ENCODE measurements at places on chromosomes 1 and 21.

DNA sequence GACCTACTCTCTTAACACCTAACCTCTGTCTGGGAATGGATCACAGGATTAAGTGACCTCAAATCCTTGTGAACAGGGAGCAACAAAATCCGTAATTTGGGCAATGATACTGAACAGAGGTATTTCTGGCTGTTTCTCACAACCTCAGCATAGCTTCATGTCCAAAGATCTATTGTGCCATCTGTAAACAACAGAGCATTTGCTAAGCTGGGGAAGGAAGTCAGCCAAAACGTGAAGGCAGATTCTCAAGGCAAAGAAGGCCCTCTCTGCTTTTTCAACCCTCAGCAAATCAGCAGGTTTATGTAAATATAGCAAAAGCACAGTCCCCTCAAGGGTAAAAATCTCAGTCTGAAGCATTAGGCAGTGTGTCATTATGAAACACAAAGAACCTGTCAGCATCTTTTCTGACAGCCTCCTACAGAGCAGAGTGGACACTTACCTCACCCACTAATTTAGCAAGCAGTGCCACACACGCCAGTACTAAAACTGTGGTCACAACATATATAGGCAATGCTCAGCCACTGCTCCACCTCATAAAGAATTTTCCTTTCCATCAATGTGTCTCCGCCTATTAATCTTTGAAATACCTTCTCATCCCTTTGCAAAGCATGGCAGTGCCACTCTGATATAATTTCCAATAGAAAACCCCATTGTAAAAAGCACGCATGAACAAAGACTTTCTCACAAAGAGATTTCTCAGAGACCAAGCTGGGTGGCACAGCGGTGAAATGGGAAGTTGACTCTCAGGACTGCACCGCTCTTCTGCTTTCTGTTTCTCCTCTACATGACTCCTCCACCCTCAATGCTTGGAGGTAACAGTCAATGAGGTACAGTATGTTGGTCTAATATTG is 188.0 kb downstream of the RERE start:
- DNase-seq: no peak

- DNase-seq: no peak
Measured at GRCh38 chr1:99347041-99347684, 82.9 kb downstream of the PLPPR4 start.

DNA sequence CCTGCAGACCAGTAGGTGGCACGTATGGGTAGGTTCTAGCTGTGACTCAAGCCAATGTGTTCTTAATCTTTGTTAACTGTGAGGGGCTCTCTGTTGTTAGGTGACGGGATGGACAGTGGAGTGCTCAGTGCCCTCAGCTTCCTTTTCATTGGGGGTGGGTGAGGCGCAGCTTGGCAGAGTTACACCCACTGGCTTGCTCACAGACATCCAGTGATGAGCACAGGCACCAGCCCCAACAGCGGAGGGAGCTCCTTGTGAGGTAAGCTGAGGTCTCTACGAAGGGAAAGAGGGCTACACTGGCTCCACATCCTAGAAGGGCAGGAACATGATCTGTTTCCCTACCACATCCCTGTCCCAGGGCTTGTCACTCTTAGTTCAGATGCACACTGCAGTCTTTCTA is 871.3 kb downstream of the LRRIQ3 start:
- DNase-seq: no peak

DNA sequence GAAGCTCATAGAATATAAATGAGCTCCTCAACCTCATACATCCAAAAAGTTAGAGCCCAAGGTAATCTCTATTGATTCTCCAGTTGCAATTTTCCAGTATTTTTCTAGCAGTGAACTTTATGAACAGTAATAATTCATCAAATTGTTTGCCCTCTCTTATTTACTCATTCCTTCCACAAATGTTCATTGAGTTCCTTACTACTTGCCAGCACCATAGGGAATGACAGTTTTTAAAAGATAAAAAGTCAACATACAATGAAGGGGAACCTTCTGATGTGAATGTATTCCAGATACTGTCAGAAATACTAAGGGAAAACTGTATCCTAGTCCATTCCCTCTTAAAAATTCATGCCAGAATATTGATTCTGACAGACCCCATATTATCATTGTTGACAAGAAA is 277.0 kb upstream of the C1orf87 start:
- DNase-seq: no peak

GRCh38 chr1:32107742-32108661 is at the start of gene KPNA6:
Gene KPNA6, plus strand, starts transcription at chr1:32108056. Its CDS starts 75 bp downstream, at chr1:32108131.
- peak; percentile 92 for DNase-seq

DNA sequence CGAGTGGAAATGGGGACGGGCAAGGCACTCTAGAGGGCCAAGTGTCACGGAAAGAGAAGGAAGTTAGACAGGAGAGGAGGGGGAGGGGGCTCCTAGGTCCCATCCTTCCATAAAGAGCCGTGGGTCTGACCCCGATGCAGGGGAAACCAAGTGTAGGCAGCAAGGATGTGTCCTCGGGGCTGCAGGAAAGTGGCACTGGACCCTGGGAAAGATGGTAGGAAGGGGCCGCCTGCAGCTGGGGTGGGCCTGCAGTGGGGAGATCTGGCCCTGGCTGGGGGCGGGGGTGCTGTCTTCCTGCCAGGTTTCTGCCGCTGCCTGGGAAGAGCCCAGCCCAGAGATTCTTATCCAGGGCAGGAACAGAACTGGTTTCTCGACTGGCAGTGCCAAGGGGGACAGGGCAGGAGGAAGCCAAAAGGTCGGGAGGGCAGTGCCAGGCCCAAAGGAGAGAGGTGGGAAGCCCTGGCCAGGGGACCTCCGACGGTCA is 12.9 kb downstream of the CRABP2 start:
- no peak for DNase-seq

DNA sequence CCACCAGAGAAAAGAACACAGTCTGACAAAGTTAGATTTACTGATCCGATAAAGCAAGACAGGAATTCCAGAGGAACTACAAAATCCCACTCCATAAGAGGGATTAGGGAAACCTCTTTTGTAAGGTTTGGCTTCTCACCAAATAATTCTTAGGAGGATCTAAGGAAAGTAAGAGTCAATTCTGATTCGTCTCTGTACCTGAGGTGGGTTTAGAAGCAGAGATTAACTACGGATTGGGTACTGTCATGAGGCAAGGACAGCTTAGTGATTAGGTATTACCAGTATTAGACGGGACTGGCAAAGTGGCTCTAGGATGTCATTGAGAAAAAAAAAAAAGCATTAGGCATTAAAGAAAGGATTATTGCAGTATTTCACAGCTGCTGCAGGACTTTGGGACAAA is 371.7 kb upstream of the BRINP3 start:
- DNase-seq: no peak

- DNase-seq: no peak
Measured at GRCh38 chr21:25733859-25734653, 648 bp downstream of the ATP5PF start.

GRCh38 chr1:91784191-91784590 is 101.8 kb downstream of the TGFBR3 start:
- DNase-seq: no peak

- DNase-seq: no peak
Measured at GRCh38 chr1:117180147-117180967, 30.4 kb downstream of the VTCN1 start.

DNA sequence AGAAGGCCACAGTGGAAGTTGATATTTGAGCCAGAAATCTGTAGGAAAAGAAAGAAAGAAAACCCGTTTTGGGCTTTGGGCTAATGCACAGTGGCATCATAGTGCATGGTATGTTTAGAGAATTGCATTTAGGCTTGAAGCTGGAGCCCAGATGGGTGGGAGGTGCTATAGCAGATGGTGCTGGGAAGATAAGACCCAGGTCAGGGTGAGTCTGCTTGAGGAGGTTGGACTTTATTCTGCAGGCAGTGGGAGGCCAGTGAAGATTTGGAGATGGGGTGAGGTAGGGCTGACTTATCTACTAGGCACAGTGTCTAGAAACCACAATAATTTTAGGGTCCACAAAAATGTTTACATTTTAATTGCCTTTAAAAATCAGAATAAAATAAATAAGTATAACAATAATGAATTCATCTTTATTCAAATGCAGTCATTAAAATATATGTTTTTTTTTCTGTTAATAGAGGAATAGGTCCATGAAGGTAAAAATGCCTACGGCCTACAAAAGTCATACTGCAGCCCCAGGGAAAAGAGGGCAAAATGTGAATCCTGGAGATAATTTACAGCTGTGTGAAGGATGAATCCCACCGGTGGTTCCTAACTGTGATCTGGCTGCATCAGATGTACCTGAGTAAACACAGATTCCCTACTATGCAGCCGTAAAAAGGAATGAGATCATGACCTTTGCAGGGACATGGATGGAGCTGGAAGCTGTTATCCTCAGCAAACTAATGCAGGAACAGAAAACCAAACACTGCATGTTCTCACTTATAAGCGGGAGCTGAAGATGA is 8.7 kb downstream of the DNAJC6 start:
- no peak for DNase-seq

DNA sequence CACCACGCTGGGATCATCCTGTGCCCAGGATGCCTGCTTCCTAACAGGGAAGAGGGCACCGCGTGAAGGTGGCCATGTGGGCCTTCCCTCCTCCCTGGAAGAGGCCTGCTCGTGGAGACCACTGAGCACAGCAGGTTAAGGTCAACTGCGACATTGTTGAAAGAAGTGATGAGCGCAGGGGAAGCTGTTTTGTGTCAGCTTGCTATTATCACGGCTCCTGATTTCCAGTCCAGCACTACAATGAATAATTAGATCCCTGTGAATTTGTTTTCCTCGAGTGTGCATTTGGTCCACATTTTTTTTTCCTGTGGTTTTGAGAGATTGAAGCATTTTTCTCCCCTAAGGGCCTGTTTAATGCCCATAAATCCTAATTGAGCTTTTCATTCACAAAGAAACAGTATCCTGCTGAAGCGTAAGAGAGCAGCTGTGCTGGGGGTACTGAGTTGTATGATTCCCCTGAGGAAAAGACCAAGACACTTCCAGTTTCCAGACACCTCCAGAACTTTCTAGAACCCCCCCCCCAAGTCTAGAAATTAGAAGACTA is 204.9 kb downstream of the KCNJ6 start:
- DNase-seq: peak; percentile 49

DNA sequence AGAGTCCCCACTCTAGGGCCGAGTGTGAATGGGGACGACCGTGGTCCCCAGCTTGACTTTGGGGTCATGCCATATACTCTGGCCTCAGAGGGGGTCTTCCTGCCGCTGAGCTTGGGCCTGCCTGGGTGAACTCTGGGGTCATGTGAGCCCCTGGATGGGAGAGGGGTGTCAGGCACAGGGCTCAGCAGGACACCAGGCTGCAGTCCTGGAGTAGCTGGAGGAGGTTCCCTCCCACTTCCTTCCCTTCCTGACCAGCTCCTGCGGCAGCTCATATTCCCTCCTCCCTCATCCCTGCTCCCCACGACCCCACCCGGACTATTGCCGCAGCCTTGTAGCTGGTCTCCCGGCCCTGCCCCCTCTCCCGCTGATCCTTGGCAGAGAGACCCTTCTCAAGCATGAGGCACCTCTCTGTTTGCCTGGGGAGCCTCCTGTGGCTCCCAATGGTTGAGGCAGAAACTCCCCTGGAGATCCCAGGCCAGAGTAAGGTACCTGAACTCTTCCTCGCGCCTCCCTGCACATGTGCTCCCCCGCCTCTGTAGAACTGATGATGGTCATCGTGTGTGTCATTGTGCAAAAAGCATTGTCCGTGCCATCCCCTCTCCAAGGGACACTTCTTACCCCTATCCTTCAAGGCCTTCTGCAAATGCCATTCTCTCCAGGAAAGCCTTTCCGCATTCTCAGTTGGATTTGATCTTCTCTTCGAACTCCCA is 1.8 kb downstream of the TNFRSF1B start:
- DNase-seq: no peak

DNA sequence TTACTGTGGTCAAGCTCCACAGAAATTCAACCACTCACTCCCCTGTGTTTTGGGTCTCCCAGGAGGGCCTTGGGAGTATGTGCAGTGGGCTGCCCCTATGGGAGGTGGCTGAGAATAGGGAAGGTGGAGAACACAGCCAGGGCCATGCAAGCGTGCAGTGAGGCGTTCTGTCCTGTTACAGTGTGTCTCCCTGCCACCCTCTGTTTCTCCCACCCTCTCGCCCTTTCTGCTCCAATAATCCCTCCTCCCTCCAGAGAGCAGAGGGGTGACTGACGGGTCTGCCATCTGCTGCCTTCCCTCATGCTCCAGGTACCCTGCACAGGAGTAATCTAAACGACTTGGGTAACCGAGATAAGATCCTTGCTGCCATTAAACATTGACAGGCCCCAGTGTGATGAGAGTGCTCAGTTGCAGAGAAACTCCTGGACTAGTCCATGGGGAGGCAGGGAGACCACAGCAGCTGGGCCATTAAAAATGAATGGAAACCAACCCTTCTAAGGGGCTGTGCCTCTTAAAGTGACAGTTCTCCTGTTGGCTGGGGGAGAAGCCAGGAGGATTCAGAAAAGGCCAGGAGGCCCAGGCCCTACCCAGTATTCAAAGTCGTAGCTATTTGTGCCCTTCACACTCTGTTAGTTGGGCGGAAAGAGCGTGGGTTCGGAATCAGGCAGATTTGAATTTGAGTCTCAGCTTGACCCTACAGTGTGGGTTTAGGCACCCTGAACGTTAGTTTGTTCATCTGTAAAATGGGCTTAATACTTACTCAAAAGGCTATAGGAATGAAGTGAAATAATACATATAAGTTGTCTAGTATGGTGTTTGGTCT is 22.4 kb upstream of the BTG2 start:
- DNase-seq: peak; percentile 26

DNA sequence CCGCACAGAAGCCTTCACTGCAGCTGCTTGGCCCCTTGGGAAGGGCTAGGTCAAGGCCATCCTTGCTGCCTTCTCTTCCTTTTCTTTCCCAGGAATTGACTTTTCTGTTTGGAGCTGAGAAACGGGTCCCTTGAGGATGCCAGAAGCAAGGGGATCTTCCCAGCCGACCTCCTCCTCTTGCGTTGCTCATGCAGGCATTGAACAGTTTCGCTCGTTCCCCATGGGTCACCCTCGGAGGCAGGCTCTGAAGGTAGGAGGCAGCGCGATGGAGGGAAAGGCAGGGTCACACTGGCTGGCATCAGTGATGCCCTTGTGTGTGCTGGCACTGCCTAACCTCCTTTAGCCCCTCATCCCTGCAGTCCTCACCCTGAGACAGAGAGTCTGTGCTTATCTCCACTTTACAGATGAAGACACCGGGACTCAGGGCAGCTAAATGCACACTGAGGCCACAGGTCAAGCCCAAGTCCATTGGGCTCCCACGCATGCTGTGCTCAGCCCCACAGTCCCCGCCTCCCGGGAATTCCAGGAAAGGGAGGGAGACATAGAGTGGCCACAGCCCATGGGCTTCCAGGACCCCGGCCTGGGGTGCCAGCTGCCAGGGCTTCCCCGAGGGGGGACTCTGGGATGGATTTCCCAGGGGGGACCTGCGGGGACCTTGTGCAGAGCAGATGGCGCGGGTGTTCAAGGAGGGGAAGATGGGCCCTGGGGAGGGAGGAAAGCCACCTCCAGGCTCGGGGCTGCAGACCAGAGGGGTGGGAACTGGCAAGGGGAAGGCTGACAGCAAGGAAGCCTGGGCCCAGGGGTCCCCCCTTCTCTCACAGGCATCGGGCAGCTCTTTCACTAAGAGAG is 90.2 kb downstream of the SPSB1 start:
- DNase-seq: no peak

GRCh38 chr1:75582725-75583261 is 28.1 kb downstream of the SLC44A5 start:
- DNase-seq: no peak

Data from NCI-H1092 (cell line).